ENCODE measurements at places on chromosomes 13 and 19.

- no peak for DNase-seq
Observed at GRCh38 chr19:49161987-49162386, 4.4 kb downstream of the TRPM4 start.

DNA sequence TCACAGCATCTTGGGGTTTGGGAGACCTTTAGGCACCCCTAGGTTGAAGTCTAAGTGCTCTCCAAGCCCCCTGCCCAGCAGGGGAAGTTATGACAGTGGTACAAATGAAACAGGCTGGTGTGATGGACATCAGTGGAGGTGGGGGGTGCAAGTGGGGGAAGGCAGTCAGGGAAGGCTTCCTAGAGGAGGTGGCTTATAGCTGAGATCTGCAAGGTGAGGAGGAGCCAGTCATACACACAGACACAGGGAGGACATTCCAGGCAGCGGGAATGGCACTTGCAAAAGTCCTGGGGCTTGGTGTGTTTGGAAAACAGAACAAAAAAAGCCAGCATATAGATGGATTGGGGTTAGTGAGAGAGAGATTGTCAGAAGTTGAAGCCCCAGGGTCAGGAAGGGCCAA lies 11.6 kb downstream of the HSH2D start:
- DNase-seq, result no peak

DNA sequence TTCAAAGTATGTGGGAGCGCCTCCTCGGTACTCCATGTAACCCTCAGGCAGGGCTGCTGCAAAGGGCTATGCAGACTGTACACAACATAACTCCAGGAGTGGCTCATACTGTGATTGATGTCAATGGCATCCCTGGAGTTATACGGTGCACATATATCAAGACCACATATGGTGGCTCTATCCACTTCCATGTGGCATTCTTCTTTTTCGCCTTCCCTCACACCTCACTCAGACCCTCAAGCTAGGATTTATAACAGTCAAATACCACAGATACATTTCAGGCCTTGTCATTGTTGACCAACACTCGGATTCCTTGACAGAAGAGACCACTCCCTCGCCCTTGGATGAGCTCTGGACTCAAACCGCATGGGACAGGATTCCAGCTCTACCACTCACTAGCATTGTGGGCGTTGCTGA lies 11.3 kb upstream of the UBL3 start:
- peak; percentile 20 for DNase-seq

- DNase-seq, result no peak
Observed at GRCh38 chr19:44653343-44653742, 9.6 kb downstream of the PVR start.

DNA sequence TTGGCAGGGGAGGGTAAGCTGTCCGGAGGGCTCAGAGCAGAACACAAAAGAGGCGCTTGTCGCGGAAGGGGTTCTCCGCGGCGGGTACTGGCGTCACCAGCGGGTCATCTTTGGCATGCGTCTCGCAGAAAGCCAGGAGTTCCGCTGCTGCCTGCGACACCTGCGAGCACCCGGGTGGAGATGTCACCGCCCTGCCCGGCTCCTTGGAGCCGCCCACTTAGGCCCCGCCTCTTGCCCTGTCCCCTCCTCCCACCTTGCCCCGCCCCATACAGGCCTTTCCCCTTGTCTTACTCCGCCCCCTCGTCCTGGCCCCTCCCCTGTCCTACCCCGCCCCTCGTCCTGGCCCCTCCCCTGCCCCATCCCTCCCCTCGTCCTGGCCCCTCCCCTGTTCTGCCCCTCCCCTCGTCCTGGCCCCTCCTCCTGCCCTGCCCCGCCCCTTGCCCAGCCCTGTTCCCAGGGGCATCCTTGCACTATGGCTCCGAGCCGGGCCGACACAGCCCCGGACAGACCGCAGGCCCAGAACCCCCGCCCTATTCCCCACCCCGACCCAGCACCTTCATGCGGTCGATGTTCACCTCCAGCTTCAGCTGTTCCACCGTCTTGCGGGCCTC lies 1.9 kb downstream of the GNG8 start:
- DNase-seq, result peak; percentile 87

DNA sequence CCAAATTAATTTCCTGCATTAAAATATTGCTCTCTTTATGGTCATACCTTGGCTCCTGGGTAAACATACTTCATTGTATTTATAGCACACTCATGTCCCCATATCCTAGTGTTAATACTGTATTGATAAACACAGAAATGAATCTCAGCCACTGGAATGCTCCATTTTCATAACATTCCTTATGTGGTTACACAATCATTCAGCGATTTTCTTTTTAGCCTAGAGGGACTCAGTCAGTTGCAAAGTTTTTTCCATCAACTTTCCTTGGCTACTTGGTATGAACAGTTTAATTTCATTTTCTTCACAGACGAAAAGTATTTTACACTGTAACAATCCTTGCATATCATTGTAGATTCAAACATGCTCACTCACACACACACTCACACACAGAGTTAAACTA lies 471.5 kb downstream of the FGF14 start:
- no peak for DNase-seq

DNA sequence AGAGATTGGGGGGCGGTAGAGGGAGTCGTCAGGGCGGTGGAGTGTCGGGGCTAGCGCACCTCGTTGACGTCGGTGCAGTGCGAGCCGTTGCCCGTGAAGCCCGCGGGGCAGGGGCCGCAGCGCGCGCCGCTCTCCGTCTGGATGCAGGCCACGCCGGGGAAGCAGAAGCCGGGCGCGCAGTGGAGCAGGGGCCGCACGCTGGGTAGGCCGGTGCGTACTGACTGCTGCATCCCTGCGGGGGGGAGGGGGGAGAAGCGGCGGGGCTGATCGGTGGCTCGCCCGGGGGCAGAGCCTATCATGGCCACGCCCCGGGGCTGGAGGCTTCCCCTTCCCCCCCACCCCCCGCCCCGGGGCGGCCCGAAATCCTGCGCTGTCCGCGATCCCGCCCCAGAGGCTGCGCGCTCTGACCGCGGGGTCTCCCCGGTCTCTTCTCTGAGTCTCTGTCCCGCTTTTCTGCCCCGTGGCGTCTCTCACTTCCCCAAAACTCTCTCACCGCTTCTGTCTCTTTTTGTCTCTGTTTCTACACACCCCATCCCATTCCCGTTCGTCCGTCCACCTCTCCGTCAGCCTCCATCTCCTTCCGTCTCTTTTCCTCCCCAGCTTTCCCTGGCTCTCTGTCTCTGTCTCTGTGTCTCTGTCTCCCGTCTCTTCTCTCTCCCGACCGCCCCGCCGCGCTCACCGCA lies 1.1 kb downstream of the COMP start:
- no peak for DNase-seq

GRCh38 chr13:56457535-56458190 lies 683.1 kb upstream of the PRR20A start:
- no peak for DNase-seq

GRCh38 chr13:95503662-95504061 lies 48.9 kb upstream of the CLDN10 start:
- no peak for DNase-seq

DNA sequence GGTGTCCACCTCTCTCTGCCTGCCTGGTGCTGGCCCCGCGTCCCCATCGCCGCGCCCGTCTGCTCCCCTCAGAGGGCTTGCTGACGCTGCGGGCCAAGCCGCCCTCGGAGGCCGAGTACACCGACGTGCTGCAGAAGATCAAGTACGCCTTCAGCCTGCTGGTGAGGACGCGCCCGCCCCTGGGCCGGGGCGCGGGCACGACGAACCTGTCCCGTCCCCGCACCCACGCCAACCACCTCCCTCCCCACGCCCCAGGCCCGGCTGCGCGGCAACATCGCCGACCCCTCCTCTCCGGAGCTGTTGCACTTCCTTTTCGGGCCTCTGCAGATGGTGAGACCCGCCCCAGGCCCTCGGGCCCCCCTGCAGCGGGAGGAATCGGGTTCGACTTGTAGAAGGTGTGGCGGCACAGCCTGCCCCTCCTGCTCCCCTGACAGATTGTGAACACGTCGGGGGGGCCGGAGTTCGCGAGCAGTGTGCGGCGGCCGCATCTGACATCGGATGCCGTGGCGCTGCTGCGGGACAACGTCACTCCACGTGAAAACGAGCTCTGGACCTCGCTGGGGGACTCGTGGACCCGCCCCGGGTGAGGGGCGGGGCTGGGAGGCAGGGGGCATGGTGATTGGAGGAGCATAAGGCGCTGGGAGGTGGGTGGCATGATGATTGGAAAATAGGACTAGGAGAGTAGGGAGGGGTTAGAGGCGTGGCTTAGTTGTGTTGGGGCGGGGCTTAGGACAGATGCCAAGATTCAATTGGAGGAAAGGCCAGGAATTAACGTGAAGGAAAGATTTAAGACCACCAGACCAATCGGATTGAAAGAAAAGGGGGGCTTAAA lies 6.6 kb downstream of the EPS8L1 start:
- DNase-seq, result peak; percentile 58

GRCh38 chr13:97413694-97414093 lies 20.3 kb upstream of the RAP2A start:
- DNase-seq, result no peak

GRCh38 chr19:4298810-4299550 lies 3.2 kb downstream of the TMIGD2 start:
- DNase-seq, result no peak

DNA sequence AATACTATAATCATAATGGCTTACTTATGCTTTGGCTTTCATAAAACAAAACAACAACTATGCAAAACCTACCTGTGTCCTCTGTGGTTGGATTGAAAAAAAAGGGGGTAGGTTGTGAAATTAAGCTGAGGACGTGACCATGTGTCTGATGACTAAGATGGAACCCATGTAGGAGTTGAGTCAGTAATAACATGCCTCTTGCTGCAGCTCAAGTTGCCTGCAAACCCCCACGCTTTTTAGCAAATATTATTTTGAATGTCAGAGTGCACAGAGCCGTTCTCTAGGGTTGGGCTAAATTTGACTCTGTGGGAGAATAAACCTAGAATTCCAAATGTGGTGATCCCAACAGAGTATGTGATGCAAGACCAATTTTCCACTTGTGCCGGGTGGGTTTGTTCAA lies 209.3 kb downstream of the KCNRG start:
- DNase-seq, result peak; percentile 49

DNA sequence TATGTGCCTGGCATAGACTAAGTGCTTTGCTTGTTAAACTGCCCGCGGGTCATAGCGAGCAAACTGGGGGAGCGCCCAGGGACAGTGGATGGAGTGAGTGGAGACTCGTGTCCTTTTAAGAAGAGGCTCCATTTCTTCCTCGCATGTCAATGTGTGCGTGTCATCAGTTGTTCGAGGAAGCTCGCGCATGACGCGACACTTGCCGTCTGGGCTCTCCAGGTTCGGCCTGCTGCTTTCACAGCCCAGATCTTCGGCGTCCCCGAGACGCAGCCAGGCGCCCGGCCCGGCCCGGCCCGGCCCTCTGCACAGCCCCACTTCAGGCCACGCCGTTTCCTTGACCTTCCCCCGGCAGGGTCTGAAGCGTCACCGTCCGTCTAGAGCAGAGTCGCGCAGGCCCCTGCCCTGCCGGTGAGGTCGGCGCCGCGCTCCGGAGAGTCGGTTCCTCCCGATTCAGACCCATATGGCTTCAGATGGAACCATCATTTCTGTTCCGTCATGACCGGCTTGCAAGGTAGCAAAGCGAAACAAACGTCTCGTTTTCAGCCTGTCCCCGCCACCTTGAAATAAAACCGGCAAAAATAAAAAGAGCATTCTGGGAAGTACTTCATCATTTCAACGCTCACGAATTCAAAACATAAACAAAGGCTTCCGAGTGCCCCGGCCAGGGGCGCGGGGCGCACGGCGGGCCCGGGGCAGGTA lies 599 bp upstream of the ARHGEF7 start:
- peak; percentile 28 for DNase-seq

GRCh38 chr13:60348097-60348496 lies 48.9 kb upstream of the TDRD3 start:
- no peak for DNase-seq

DNA sequence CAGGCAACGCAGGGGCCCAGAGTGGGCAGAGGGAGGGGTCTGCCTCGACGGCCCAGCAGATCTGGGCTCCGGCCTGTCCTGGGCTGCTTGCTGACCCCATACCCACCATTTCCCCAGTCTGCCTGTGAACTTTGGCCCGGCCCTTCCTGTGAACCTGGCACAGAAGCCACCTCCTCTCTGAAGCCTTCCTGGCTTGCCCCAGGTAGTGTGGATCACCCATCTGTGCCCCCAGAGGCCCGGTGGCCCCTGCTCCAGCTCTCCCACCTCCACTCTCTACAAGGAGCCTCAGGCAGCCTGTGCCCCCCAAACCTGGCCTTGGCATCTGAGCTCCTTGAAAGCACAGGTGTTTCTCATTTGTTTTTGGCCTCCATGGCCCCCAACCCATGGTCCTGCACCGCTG lies 15.7 kb downstream of the PLEKHF1 start:
- DNase-seq, result no peak

GRCh38 chr13:98103942-98104880 lies 38.7 kb upstream of the FARP1 start:
- peak; percentile 27 for DNase-seq

DNA sequence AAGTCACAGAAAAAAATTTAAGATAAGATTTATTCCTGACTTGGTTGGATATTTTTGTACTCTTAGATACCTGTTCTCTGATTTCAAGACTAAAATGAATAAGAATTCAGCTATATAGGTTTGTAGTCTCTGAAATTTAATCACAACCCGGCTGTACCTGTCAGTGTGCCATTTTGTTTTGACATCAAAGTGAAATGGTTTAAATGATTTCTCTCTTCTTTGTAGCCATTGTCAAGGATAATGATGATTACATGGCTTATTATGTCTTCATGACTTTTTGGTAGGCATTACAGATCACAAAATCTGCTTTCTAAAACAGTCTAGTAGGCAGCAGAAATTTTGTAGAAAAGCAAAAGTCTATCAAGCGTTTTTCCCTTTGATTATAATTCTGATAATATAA lies 72.5 kb downstream of the PCDH17 start:
- no peak for DNase-seq

- no peak for DNase-seq
Observed at GRCh38 chr13:103466761-103467160, 400.5 kb upstream of the SLC10A2 start.
